ENCODE measurements at places on chromosomes 7 and 10.

DNA sequence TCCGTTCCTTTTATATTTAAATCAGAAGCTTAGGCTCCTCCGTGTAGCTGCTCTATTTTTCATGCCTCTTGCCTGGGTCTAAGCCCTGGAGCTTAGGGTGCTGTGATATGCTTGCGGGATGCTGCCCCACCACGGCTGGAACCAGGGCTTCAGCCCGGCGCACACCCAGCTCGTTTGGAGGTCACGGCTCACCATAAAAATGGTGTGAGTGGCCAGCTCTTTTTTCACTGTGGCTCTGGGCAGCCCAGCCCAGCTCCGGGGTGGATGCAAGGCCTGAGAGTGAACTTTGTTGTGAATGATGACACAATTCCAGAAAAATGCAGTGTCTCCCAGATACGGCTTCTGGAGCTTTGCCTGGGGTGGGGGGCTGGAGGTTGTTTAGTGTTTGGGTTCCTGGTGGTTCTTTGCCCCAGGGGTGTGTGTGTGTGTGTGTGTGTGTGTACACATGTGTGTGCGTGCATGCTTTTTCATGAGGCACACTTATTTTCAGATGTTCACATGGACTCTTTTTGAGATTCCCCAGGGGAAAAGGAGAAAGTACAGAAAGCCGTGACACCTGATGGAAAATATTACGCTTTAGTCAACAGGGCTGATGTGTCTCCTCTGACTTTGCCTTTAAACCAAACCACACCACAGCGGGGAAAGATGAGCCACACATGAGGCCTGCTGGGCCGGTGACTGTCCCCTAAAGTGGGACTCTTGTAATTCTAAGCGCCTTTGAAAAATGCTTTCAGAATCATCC is 46.2 kb downstream of the GRK5 start:
- H3K27me3 ChIP-seq, result no peaks in the 10 kb centered on the region
- H3K36me3 ChIP-seq, result peaks cover 14% of the 10 kb centered on the region
- peaks cover 46% of the 10 kb centered on the region for H3K4me1 ChIP-seq
- no peak for DNase-seq
- peak overlapping the region; percentile 59 for H3K27ac ChIP-seq
- no peak overlapping the region for H3K4me3 ChIP-seq

DNA sequence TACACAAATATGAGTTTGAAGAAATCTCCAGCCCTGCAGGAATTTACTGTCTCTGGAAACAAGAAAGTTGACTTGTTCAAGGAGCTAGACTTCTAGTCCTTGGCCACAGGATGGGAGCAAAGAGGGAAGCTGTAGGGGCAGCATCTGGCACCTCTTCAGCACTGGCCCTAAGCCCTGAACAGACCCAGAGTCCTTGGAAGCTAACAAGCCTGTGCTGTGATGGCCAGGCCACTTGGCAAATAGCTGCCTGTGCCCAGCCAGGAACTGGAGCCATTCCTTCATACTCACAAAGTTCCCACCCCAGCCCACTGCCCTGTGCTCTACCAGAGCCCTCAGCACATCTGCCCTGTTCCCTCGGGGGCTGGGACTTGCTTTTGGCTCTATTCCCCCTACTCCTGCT is 9.4 kb upstream of the COL13A1 start:
- no peak for DNase-seq
- H3K36me3 ChIP-seq, result no peaks in the 10 kb centered on the region
- H3K4me3 ChIP-seq, result no peak overlapping the region
- no peak overlapping the region for H3K27ac ChIP-seq

DNA sequence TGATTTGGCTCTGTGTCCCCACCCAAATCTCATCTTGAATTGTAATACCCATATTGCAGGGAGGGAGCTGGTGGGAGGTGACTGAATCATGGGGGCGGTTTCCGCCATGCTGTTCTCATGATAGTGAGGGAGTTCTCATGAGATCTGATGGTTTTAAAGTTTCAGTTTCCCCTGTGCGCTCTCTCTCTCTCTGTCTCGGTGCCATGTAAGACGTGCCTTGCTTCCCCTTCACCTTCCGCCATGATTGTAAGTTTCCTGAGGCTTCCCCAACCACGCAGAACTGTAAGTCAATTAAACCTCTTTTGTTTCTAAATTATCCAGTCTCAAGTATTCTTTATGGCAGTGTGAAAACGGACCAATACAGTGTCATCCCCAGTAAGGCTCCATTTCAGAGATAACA is 48.3 kb upstream of the CHCHD3 start:
- DNase-seq, result no peak
- H3K4me3 ChIP-seq, result no peak overlapping the region
- H3K4me1 ChIP-seq, result no peaks in the 10 kb centered on the region
- H3K27me3 ChIP-seq, result peaks cover 8% of the 10 kb centered on the region
- H3K27ac ChIP-seq, result no peak overlapping the region

GRCh38 chr10:47042780-47043750 is 131.8 kb downstream of the PTPN20 start:
- H3K27ac ChIP-seq, result no peak overlapping the region
- no peaks in the 10 kb centered on the region for H3K4me1 ChIP-seq

DNA sequence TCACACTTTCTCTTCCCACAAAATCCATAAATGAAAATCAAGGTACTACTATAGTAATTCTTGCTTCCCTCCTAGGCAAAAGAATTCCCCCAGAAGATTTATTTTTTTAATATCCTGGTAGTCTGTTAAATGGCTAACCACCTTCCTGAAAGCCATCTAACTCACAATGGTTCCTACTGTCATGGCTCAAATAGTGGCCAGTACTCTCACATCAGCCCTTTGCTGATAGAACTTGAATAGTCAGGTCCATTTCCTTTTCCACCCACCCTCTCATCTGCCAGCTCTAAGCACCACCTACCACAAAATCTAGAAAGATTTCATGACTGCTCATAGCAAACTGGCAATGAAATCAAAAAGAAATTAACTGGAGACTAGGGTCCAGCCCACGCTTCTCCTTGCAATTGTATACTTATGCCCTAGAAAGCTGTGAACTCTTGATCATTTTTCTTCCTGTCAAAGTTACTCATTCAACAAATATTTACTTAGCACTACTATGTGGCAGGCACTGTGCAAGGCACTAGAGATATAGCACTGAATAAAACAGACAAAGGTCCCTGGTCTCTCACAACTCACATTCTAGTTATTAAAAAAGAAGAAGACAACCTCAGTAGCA is 60.4 kb downstream of the ARMH3 start:
- peaks cover 70% of the 10 kb centered on the region for H3K36me3 ChIP-seq
- H3K27ac ChIP-seq, result peak overlapping the region; percentile 3

- H3K27me3 ChIP-seq, result peaks cover 1% of the 10 kb centered on the region
- no peak for DNase-seq
- no peaks in the 10 kb centered on the region for H3K4me1 ChIP-seq
- H3K4me3 ChIP-seq, result no peak overlapping the region
- no peak overlapping the region for H3K27ac ChIP-seq
Observed at GRCh38 chr7:25454562-25455041, 226.3 kb upstream of the NPVF start.

- no peaks in the 10 kb centered on the region for H3K36me3 ChIP-seq
- H3K27me3 ChIP-seq, result no peaks in the 10 kb centered on the region
- peaks cover 5% of the 10 kb centered on the region for H3K4me1 ChIP-seq
- no peak for DNase-seq
- no peak overlapping the region for H3K27ac ChIP-seq
Observed at GRCh38 chr7:64630496-64630895, 35.4 kb upstream of the ZNF107 start.

DNA sequence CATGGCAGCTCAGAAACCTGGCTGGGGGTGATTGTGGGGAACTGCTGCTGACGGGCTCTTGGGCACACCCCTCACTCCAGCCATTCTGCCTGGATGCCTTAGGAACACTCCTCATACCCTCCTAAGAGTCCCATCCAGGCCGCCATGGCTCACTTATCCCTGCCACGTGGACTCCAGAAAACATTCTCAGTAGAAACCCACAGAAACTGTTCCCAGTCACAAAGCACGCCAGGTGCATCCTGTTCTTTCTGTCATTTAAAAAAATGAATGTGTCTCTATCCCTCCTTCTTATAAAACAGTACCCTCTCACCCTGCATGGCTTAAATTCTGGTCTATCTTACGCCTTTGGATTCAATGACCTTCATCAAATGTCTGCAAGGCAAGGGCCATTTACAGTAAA is 177.7 kb downstream of the CUX1 start:
- peak overlapping the region; percentile 26 for H3K4me3 ChIP-seq
- DNase-seq, result no peak
- H3K27ac ChIP-seq, result peak overlapping the region; percentile 43
- H3K27me3 ChIP-seq, result no peaks in the 10 kb centered on the region
- H3K36me3 ChIP-seq, result no peaks in the 10 kb centered on the region
- H3K4me1 ChIP-seq, result peaks cover 66% of the 10 kb centered on the region

GRCh38 chr7:155395176-155395797 is 62.6 kb upstream of the EN2 start:
- no peaks in the 10 kb centered on the region for H3K4me1 ChIP-seq
- H3K27me3 ChIP-seq, result peaks cover 25% of the 10 kb centered on the region
- no peak for DNase-seq
- H3K36me3 ChIP-seq, result no peaks in the 10 kb centered on the region
- no peak overlapping the region for H3K4me3 ChIP-seq

DNA sequence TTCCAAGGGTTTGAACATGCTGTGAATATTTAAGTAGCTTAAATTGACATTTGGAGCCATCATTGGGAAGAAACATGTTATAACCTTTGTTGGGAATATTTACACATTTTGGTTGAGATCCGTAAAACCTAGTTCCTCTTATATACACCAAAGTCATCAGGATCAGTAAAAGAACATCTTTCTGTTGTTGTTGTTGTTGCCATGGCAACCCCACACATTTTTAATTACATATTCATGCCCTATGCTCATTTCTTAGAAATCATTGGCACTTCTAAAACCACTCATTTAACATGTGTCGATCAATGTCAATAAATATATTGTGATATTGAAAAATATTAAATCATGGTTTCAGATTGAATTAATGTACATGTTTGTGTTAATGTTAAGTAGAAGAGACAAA is 122.6 kb downstream of the POU6F2 start:
- no peak overlapping the region for H3K4me3 ChIP-seq
- no peaks in the 10 kb centered on the region for H3K27me3 ChIP-seq
- H3K36me3 ChIP-seq, result no peaks in the 10 kb centered on the region
- no peaks in the 10 kb centered on the region for H3K4me1 ChIP-seq
- no peak for DNase-seq

- no peaks in the 10 kb centered on the region for H3K36me3 ChIP-seq
- DNase-seq, result no peak
- H3K27ac ChIP-seq, result no peak overlapping the region
- peaks cover 12% of the 10 kb centered on the region for H3K27me3 ChIP-seq
- H3K4me3 ChIP-seq, result no peak overlapping the region
- H3K4me1 ChIP-seq, result peaks cover 3% of the 10 kb centered on the region
Observed at GRCh38 chr7:134562136-134562535, 13.2 kb downstream of the AKR1B15 start.

DNA sequence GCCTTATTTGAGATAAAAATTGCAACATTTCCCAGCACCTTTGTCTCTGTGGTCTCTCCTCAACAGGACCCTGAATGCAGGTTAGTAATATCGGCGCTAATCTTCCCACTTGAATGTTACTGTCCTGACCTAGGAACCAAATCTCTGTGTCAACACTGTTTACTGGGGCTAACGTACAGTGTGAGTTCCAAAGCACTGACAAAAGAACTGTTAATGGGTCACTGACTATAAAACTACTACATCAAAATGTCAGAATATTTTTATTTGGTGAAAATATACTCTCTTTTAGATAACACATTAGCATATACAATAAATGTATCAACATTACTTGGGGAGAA is 33.3 kb downstream of the CACUL1 start:
- H3K4me1 ChIP-seq, result peaks cover 8% of the 10 kb centered on the region
- no peaks in the 10 kb centered on the region for H3K27me3 ChIP-seq
- DNase-seq, result no peak
- H3K36me3 ChIP-seq, result peaks cover 15% of the 10 kb centered on the region
- no peak overlapping the region for H3K4me3 ChIP-seq

DNA sequence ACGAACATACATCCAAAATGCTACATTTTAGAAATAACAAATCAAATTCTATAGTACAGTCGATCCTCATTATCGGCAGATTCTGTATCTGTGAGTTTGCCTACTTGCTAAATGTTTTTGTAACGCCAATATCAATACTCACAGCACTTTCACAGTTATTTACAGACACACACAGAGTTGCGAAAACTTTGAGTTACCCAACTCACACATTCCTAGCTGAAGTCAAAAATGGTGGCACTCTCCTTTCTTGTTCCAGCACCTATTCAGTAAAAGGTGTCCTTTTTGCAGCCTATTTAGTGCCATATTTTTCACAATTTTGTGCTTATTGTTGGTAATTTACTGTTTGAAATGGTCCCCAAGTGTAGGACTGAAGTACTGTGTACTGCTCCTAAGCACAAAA is 161.7 kb downstream of the AKR1D1 start:
- H3K27ac ChIP-seq, result no peak overlapping the region
- no peaks in the 10 kb centered on the region for H3K4me1 ChIP-seq
- no peaks in the 10 kb centered on the region for H3K27me3 ChIP-seq

- no peaks in the 10 kb centered on the region for H3K36me3 ChIP-seq
- no peaks in the 10 kb centered on the region for H3K4me1 ChIP-seq
- no peak for DNase-seq
- no peak overlapping the region for H3K4me3 ChIP-seq
- no peak overlapping the region for H3K27ac ChIP-seq
Observed at GRCh38 chr7:154425271-154425670, 373.1 kb downstream of the DPP6 start.

GRCh38 chr7:139973101-139974050 is 89.4 kb downstream of the PARP12 start:
- H3K4me1 ChIP-seq, result no peaks in the 10 kb centered on the region

DNA sequence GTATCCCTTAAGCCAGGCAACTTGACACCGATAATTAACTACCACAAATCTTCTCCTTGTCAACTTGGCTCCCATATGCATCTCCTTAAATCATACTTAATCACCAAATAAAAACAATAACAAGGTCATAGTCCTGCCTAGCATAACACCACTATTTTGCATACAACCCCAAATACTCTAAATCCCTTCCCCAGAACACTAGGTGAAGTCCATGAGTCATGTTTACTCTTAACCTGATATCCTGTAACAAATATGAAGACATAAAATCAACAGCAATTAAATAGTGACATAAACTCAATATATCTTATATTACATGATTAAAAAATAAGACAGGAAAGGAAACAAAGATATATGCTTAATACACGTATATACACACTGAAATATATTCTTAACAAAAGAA is 362.0 kb downstream of the ETV1 start:
- H3K4me3 ChIP-seq, result no peak overlapping the region
- no peaks in the 10 kb centered on the region for H3K4me1 ChIP-seq
- no peaks in the 10 kb centered on the region for H3K36me3 ChIP-seq
